NCI-H1092 (cell line): ENCODE measurements at places on chromosomes 5 and 9.
A peak's percentile ranks its signal among the peaks of the same experiment; 100 is the strongest.

GRCh38 chr5:90472783-90473395, 1.7 kb downstream of the MBLAC2 start:
- DNase-seq: no peak

- no peak for DNase-seq
Measured at GRCh38 chr9:83406921-83407320, 131.3 kb downstream of the FRMD3 start.

GRCh38 chr9:123943671-123944070, 13.7 kb upstream of the DENND1A start:
- no peak for DNase-seq

DNA sequence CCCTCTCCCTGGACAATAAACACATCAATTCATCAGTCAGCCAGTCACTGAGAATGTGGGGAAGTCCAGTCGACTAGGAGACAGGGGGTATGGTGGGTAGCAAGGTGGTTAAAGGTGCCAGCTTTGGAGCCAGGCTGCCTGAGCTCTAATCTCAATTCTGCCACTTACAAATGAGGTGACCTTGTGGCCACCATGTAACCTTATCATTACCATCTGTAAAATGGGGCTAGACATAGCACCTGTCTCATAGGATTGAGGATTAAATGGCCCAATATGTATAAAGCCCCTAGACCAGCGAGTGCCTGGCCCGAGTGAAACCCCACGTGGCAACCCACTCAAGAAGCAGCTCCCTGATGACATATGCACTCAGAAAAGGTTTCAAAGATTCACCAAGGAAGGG, 73.3 kb upstream of the TBC1D2 start:
- DNase-seq: no peak

DNA sequence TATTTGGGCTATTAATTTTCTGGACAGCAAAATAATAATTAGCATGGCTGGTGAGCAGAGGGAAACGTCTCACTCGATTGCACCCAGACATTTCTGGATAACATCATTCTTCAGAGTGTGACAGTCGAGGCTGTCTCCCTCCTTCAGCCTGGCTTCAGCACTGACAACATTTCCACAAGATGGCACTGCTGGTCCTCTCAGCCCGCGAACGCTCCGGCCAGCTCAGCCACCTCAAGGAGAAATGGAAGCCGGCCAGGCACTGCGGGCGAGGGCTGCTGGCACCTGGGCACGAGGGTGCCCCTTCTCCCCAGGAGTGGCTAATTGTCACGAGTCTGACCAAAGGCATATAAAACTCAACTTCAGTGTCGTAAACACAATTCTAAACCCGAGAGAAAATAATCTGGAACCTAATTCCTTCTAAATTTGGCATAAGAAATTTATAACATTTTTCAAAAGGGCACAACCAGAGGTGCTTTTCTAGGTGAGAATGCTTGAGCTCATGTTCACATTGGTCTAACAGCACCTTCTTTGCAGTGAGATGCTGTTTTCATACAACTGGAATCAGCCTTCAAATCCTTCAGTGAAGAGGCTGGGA, 65.9 kb downstream of the DAP start:
- peak; percentile 77 for DNase-seq

DNA sequence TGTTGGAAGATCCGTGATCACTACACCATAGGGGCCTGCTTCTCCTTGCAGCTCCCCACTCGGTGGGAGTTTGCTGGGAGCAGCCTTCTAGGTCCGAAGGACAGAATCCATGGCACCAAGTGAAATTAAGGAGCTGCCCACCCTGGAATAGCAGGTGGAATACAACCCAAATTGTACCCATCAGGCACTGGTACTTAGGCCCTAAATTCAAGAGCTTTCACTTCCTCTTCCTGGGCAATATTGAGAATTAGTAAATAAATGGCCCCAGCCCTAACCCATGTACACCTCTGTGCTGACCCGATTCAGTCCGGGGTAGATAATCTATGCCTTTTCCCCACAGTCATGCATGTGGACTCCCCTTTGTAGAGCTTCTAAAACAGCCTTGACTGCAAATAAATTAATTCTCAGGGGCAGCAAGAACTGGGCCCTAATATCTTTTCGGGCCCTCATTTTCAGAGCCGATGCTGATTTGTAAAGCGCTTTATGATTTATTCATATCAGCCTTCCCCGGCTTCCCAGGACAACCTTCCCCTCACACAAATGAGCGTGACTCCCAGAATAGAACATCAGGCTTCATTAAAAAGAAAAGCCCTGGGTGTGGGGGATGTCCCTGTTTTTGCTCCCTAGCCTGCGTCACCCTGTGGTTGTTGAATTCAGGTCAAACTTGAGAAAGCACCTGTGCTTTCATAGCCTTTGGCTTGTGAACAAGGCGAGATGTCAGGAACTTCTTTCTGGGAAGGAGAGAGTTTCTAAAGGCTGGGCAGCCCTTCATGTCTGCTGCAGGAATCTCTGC, 126.1 kb upstream of the TBC1D2 start:
- no peak for DNase-seq

DNA sequence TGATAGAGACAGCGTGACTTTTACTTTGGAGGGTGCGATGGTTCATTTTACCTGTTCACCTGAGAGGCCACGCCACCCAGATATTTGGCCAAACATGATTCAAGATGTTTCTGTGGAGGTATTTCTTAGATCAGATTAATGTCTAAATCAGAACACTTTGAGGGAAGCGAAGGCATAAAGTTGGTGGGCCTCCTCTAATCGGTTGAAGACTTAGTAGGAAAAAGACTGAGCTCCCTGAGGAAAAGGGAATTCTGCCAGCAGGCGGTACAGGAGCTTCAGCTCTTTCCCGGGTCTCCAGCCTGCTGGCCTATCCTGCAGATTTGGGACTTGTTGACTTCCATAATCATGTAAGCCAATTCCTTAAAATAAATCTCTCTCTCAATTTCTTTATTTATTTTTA, 7.0 kb upstream of the LAMC3 start:
- DNase-seq: no peak

GRCh38 chr5:172436078-172436878, 18.0 kb downstream of the SH3PXD2B start:
- DNase-seq: no peak

GRCh38 chr5:100758306-100758705, 144.8 kb downstream of the ST8SIA4 start:
- DNase-seq: no peak

DNA sequence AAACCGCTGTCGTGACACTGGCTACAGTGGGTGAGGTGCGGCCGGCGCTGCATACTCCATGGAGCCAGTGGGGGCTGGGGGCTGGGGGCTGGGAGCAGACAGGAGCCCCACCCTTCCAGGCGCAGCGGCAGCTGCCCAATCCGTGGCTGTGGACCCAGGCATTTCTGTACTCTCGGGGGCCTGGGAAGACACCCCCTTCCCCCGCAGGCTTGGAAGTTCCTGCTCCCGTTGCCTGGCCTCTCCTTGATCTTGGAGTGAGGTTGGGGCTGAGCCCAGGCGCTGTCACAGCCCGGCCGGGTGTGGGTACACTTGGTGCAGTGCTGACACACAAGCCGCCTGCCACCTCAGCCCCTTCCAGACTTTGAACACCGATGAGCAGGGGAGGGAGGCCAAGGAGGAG, 27.7 kb upstream of the GGTA1 start:
- no peak for DNase-seq

GRCh38 chr5:150573216-150573615, 65.3 kb downstream of the NDST1 start:
- DNase-seq: no peak

GRCh38 chr5:136466041-136466415, 100.7 kb upstream of the TRPC7 start:
- no peak for DNase-seq

DNA sequence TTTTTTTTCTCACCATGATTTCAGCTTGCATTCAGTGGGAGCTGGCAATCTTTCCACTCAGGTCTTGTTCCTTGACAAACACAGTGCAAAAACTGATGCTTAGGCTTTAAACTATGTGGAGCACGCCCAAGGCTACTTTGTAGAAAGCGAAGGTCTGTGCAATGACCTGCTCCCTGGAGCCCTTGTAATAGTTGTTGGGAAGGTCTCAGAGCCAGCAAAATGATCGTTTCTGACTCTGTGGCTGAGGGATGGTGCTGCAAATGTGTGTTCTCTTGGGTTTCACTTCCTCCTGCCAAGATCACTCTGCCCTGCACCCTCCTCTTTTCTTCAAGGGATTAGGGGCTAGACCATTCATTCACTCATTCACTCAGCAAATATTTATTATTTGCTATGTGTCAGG, 249.7 kb upstream of the MAP3K1 start:
- DNase-seq: no peak

DNA sequence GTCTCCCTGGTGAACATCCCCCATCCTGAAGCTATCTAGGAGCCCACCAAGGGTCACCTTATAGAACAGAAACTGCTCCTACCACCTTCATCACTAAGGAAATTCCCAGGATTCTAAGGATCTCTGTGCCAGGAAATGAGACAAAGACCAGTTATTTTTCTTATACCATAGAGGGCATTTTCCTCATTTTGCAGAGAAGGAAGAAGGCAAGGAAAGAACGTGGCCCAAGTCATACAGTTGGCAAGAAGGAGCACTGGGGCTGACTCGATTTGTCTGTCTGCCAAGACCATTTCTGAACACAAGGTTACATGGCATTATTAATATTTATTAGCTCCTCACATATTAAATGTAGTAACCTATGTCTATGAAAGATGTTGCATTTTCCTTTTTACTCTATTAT, 49.6 kb upstream of the TNFSF15 start:
- DNase-seq: no peak

GRCh38 chr5:122413722-122414121, 101.7 kb downstream of the SNCAIP start:
- DNase-seq: no peak

DNA sequence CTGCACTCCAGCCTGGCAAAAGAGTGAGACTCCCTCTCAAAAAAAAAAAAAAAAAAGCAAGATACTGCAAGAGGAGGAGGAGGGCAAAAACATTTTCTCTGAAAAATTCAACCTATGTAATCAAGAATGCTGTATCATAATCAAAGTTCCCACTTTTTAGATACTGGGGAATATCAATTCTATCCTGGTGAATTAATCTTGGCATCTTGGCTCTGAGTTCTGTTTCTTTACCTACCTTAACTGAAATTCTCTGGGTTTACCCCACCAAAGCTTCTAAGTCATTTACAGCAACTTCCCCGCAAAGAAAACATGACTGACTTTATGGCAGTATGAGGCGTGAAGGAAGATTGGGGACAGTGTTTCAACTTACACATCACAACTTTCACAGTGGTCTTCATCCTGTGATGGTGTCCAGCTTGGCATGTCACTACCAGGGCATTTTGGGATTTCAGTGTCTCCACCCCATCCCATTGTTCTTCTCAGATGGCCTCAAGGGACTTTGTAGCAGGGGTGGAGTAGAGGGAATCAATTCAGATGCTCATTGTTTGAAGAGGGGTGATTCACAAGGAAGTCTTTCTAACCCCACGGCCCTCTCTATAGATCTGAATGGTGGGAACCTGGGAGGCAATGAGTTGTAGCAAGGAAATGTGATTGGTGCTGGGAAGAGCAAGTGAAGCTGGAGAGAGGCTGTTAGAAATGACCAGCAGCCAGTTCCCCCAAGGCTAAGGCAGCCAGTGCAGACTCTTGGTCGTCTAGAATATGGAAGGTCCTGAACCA, 130.5 kb downstream of the SCAMP1 start:
- DNase-seq: no peak

DNA sequence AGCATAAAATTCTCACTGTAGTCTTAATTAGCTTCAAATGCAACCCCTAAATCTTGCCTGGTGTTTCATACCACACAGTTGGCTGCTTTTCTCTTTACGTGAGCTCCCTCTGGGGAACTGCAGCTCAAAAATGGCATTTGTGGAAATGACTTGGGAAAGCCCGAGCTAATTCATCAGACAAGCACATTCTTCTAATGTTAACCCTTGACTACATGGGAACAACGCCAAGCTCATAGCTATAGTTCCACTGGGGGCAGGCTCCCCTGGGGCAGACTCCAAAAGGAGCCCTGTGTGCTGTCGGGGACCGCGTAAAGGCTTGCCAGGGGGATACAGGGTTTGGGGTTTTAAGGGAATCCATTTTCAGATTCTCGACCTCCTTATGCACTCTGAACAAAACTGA, 301.4 kb upstream of the DAP start:
- DNase-seq: no peak

- DNase-seq: no peak
Measured at GRCh38 chr5:9502050-9502834, 43.6 kb downstream of the SEMA5A start.

DNA sequence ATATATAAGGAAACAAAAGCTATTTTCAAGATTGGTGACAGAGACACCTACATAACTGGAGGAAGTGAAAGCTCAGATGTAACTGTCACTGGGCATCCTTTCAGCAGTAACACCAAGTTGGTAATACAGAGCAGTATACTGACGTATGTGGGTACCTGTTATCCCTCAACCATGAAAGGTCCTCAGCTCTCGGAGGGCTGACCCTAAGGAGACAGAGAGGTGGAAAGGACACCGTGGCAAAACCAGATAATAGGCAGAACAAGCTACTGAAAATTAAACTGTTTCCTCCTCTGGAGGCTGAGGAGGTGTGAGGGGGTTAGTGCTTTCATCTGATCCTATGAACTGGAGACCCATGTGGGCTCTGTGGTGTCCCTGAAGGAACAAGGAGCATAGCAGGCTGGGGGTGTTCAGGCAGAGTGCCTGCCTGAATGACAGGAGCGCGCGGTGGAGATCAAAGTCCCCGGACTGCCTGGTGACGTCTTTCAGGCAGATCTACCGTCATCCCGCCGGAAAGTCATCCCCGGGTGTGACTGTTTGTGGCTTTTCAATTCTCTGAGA, 130.2 kb upstream of the FSTL4 start:
- no peak for DNase-seq

DNA sequence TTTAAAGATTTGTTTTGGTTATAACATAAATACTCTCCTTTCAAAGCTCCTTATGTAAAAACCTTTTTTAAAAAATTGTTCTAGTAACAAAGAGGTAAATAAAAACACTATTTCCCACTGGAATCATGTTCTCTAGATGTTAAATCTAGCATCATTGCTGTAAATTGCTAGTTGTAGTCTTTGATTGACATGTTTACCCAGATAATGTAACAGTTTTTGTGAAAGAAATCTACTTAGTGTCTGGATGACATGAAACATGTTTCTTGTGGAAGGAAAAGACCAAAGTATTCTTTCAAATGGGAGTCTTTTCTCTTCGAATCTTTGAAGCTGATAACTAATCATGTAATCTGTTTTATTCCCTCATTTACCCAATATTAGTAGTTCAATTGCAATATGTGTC, 1565.9 kb upstream of the WWC1 start:
- no peak for DNase-seq

DNA sequence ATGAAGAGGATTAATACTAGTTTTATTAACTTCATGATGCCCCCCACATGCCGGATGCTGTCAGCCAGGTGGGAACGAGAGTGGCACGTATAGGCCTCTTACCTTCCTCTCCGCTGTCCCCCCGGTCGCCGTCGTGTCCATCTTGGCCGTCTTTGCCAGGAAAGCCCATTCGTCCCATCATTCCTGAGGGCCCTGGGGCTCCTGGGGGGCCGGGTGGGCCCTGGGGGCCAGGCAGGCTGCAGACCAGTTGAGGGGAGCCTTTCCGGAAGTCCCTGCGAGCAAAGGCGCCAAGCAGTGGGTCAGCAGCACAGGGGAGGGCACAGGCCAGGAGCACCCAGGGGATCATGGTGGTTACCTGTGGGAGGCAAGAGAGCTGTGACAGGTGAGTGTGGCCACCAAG, 15.8 kb downstream of the C1QTNF2 start:
- no peak for DNase-seq
